ENCODE measurements at places on chromosomes 11 and 22.
A peak's percentile ranks its signal among the peaks of the same experiment; 100 is the strongest.

GRCh38 chr11:72832301-72833082 lies 18.3 kb downstream of the ATG16L2 start:
- no peak for DNase-seq

GRCh38 chr11:45859661-45860140 lies 12.4 kb downstream of the CRY2 start:
- DNase-seq: no peak

DNA sequence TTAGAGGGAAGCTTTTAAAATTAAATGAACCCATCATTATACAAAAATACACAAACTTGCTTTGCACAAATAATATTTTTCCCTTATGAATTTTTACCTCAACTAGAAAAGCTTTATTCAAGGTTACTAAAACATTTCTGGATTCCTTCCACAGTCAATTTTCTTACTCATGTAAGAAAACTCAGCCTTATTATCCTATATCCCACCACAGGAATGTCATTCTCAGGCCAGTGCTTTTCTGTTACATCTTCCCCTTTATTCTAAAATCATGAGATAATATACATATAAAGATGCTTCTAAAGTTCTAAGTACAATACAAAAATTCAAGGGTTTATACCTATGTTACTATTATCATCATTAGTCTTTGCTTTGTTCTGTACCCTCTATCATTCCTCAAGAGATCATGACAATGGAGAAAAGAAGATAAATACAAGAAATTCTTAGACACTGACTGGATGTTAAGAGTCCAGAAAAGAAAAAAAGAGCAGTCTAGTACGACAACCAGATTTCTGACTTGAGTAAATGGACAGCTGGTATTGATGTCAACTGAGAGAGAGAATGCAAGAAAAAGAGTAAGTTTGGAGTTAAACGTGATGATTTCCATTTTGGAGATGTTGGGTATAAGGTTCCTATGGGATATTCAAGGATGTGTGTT lies 60.3 kb downstream of the MTMR2 start:
- DNase-seq: no peak

- peak; percentile 4 for DNase-seq
These were observed 30.1 kb upstream of the TMEM45B start for GRCh38 chr11:129785383-129786111.

DNA sequence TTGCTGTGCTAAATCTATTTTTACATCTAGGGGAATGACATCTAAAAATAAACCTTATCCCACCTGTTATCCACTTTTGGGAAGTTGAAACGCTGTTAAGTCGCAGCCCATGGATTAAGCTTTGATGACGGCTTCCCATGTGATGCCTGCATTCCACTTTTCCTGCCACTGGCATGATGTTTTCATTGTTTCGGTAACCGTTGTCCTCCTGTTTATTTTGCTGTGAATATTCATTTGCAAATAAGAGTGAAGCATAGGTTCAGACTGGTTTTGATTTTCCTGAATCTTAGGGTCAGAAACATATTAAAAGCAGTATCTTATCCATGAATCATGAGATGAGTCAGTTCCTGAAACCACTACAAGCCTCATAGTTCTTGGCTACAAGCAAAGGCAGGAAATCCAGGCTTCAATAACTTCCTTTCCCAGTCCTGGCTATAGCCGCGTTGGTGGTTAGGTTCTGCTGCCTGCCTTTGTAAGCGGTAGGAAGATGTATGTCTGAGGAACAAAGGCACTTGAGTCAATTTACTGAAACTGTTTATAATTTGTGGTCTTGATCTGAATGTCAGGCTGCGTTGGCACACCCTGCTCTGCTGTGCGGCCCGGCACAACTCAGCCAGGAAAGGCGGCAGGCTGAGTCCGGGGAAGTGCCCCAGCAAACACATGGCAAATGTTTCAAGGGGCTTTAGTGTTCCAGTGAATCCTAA lies 19.4 kb downstream of the TEAD1 start:
- no peak for DNase-seq

DNA sequence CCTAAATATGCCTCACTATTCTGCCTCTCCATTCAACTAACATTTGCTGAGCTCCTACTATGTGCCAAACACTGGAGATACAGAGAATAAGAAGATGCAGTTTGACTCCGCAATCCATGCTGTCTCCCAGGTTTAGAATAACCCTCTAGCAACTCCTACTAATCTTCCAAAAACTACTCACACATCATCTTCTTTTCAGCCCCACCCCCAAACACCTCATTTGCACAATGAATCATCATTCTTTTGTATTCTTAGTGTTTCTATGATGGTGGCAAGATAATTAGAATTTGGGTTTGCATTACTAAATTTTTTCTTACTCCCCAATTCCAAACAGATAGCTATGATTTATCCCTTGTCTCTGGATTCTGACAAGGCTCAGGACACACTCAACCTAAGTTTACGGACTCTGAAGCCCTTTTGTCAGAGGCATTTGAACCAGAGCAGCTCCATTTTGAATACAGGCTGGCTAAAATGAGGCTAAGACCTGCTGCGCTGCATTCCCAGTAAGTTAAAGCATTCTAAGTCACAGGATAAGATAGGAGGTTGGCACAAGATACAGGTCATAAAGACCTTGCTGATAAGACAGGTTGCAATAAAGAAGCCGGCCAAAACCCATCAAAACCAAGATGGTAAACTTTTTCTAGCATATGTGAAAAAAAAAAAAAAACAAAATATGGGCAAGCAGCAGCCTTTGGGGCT lies 1038.9 kb downstream of the DLG2 start:
- no peak for DNase-seq

GRCh38 chr11:66322732-66323427 lies 6.0 kb upstream of the CD248 start:
- DNase-seq: no peak

DNA sequence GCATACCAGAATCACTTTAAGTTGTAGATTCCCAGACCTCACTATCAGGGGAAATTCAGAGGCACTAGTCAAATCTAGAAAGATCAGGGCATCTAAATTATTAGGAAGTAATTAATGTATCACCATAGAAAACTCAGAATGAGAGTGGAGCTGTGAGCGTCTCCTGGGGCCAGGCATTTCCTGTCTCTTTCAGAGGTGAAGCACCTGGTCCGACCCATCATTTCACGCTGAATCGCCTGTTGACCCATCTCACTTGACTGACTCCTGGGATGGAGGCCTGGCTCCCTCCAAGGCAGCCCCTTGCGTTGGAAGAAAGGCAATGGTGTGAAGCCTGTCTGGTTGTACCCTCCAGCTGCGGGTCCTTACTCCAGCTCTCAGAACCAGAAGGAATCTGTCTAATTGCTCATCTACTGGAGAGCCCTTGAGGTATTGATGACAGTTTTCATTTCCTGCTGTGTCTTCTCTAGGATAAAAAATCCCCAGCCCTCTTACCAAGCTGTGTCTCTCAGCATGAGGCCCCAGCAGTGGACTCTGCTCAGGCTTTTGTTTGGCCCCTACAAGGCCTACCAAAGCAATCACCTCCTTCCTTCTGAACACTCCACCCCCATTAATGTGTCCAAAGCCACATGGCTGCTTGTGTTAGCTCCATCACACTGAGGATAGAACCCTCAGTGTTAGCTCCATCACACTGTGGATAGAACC lies 93.2 kb upstream of the SYT13 start:
- DNase-seq: no peak

DNA sequence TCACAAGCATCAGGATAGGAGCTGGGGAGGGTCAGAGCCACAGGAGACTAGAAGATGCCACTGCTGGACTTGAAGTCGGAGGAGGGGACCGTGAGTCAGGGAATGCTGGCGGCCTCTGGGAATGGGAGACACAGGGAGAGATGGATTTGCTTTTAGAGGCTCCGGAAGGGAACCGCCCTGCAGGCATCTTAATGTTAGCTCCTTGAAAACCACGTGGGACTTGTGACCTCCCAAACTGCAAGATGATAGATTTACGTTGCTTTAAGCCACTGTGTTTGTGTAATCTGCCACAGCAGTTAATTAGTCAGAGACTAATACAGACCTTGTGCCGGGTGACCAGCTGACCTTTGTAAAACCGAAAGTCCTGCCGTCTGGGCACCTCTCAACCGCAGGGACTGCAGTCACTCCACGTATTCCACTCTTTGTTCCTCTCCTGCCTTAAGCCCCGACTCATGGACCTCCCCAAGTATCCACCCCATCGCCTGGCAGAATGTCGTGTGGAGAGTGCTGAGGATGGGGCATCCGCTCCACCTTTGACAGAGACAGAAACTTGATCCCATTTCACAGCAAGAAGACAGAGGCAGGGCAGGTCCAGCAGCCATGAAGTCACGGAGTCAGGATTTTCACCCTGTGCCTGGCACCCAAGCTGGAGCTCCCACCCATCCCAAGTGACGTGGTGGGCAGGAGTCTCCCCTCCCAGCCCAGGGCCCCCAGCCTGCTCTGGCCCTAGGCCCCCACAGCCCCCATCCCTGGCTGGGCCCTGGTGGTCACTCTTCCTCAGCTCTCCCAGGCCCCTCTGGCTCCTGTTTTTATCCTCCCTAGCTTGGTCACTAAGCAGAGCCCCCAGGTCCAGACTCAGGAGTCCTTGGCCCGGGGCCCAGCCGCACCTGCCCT lies 19.4 kb upstream of the CTSD start:
- no peak for DNase-seq

GRCh38 chr11:134758342-134758931 lies 346.4 kb upstream of the B3GAT1 start:
- no peak for DNase-seq

GRCh38 chr22:35514366-35514765 lies 26.3 kb upstream of the RASD2 start:
- no peak for DNase-seq

DNA sequence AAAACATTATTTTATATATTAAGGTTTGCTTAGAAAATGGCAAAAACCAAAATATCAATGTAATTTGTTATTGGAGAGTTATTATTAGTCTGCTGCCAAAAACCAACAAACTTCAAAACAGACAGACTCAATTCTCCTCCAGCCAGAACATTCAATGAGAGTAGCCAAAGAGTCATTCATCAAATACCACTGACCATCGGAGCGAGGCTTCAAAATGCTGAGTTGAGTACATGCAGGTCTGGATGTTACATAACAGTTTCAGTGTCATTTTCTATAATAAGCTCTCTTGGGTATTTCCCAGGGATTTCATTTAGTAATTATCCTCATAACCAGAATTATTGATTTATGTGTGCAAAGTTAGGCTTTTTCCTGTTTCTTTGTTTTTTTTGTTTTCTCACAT lies 42.6 kb downstream of the CHST1 start:
- no peak for DNase-seq

- no peak for DNase-seq
These were observed 124.9 kb downstream of the C11orf58 start for GRCh38 chr11:16863389-16863788.

DNA sequence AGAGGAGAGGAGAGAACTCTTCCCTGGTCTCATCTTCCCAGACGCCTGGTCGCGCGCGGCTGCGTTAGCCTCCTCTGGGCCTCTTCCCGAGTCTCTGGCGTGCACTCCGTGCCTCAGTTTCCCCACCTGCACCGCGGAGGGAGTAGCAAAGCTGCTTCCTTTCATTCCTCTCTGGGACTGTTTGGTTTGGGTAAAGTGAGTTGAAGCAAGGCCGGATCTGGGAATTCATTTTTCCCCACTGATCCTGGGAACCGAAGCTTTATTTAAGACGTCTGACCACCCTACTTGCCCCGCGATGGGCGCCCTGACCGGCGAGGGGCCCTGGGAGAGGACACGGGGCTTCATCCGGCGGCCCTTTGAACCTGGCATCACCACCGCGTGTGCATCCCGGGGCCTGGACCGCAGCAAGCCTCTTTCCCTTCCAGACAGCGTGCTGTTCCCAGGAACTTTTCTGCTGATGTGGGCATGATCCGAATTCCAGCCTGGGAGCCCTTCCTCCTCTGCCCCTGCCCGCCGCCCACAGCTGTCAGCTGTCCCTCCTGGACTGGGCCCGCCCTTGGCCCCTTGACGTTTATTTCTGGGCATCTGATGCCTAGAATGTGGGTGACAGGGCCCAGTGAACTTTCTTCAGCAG lies 758 bp downstream of the LDLRAD3 start:
- DNase-seq: no peak

- DNase-seq: no peak
These were observed 235.3 kb downstream of the CTTN start for GRCh38 chr11:70633610-70634009.
